H9 (cell line): ENCODE measurements at places on chromosomes 5 and 9.

DNA sequence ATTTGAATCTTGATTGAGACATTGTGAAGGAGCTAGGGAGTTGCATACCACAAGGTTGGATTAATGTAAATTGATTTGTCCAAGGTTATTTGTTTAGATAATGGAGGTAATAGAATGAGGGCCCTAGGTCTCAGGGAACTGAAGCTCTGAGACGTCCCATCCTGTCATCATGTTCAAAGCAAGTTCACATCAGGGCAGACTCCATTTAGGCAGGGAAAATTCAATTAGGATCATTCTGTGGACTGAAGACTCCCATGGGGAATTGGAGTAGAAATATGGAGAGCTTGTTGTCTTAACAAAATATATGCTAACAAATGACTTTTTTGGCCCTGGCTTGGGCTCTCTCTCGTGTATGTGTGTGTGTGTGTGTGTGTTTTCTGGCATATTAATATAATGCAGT, 722.0 kb upstream of the ADAMTS16 start:
- no peak for DNase-seq

DNA sequence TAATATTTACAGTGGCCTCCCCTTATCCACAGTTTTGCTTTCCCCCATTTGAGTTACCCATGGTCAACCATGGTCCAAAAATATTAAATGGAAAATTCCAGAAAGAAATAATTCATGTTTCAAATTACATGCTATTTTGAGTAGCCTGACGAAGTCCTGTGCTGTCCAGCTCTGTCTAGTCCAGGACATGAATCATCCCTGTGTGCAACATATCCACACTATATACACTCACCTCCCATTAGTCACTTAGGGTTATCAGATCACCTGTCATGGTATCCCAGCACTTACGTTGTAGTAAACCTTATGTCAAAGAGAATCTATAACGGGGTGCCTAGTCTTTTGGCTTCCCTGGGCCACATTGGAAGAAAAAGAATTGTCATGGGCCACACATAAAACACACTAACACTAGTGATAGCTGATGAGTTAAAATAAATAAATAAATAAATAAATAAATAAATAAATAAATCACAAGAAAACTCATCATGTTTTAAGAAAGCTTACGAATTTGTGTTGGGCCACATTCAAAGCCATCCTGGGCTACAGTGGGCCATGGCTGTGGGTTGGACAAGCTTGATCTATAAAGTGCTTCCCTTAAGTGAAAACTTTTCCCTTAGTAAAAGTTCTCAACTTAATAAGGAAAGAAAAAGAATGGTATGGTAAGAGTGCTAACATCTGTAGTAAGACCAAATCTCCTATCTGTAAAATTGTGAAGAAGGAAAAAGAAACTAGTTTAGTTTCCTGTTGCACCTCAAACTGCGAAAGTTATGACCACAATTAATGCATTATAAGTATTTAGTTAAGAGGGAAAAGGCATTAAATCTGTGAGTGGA, 15.9 kb upstream of the OMD start:
- DNase-seq = no peak

DNA sequence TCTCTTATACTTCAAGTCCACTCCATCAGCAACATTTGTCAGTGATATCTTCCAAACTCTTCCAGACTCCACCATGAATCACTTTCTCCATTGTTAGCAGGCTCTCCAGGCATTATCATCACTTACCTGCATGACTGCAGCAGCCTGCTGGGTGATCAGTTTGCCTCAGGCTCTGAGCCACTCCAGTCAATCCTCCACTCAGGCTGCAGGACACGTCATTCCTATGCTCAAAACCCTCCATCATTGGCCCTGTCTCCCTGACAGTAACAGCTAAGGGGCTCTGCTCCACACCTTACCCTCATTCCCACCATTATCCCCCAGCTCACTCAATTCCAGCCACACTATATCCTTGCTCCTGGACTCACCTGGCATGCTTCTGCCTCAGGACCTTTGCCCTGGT, 10.7 kb downstream of the DIRAS2 start:
- no peak for DNase-seq

DNA sequence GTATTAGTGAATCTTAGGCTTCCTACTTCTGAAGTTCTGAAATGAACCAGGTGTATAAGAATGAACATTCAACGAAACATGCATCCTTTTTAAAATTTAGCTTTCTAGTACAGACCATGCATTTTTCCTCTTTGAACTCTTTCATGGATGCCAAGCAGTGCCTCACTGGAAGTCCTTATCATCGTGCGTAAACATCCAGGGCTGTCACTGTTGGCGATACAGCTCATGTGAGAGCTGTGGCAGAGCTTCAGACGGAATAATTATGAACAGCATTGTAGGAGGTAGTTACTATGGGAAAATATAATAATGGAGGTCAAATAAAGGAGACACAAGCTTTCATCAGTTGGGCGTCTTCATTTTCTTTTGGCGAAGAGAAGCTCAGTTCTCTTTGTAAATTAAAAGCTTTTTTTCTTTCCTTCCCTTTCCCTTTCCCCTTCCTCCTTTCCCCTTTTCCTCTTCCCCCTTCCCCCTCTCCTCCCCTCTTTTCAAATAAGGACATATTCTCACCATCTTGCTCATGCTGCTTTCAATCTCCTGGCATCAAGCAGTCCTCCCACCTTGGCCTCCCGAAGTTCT, 167.3 kb downstream of the KDM4C start:
- DNase-seq = no peak

- DNase-seq = no peak
These were observed 341.0 kb upstream of the DMAC1 start for GRCh38 chr9:8140557-8140956.

GRCh38 chr5:69300537-69301203, 31.9 kb downstream of the CCDC125 start:
- no peak for DNase-seq

DNA sequence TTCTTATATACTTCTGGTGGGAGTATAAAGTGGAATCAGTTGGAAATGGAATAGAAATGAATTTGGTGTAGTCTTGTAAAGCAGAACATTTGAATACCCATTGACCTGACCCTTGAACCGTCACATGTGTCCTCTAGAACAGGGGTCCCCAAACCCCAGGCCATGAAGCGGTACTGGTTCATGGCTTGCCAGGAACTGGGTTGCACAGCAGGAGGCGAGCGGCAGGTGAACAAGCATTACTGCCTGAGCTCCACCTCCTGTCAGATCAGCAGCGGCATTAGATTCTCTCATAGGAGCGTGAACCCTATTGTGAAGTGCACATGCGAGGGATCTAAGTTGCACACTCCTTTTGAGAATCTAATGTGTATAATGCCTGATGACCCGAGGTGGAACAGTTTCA, 80.0 kb downstream of the RANBP17 start:
- DNase-seq = no peak

GRCh38 chr5:166127766-166128570, 2163.5 kb upstream of the WWC1 start:
- DNase-seq = no peak

DNA sequence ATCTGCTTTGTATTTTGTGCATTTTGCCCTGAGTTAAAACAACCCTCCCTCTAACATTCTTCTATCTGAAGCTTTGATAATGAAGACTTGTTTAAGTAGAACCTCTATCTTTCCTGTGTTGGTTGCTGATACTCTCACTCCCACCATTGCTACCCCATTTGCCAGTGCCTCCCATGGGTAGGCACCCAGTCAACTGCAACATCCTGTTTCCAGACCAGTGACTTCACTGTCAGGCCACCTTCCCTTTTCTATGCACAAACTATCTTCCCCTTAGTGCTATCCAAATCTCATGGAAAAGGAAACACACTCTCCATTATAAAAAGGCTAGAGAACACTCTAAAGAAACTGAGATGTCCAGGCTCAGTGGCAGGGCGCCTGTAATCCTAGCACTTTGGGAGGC, 5.6 kb upstream of the IARS1 start:
- DNase-seq = no peak

- DNase-seq = no peak
These were observed 358.5 kb upstream of the RGMB start for GRCh38 chr5:98414938-98415337.

GRCh38 chr9:119273325-119273904, 95.8 kb downstream of the BRINP1 start:
- no peak for DNase-seq

DNA sequence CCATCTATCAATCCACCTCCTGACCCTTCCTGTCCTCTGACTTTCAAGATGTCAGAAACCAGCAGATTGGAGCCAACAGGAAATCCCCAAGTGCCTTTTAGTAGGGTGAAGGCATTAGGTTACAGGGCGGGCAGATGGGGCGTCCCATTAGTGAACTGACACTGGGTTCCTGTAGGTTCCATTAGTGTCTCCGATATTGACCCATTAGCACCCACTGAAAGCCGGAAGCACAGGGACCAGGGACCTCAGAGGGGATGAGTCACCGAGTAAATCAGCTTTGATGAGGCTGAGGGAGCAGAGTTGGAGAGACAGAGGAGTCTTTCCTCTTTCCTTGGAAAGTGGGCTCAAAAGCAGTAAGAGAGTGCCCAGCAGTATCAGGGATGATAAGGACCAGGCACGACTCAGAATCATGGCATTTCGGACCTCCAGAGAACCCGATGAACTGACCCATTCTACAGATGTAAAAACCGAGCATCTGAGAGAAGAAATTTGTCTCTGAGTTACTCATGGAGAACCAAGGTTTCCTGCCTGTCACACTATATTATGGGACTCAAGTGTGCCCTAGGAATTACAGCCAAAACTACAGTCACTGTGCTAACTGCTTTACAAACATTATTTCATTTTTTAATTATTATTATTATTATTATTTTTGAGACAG, 47.2 kb upstream of the FABP6 start:
- DNase-seq = no peak

GRCh38 chr9:94182532-94182931, 76.6 kb upstream of the ZNF169 start:
- DNase-seq = no peak

DNA sequence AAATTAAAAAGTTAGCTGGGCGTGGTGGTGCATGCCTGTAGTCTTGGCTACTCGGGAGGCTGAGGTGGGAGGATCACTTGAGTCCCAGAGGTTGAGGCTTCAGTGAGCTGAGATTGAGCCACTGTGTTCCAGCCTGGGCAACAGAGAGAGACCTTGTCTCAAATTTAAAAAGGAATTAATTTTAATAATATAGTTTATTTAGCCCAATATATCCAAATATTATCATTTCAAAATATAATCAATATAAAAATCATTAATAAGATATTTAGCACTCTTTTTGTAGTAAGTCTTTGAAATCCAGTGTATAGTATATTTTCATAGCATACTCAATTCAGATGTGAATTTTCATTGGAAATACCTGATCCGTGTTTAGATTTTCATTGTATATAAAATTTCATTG, 43.2 kb upstream of the ORM1 start:
- DNase-seq = no peak

DNA sequence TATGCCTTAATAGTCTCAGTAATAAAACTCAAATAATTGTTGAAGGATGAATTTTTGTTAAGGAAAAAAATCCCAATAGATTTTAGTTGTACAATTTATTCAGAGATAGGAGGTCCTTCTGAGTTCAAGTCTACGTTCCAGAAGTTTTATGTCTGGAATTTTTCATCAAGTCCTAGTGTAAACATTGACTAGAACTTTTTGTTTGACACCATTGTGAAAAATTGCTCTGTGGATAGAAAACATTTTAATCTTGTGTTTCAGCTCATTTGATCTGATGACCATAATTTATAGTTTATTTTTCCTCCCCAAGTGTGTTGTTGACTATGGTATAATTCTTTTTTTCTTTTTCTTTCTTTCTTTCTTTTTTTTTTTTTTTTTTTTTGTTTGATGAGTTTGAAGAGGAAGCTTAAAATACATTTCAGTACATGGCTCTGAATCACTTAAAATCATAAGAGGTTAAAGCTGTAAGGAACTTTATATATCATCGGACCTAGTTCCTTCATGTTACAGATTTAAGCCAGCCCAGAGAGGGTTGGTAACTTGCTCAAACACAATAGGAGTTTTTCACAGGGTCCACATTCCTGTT, 20.7 kb downstream of the ITGA1 start:
- no peak for DNase-seq

GRCh38 chr9:108101410-108101809, 611.8 kb upstream of the KLF4 start:
- DNase-seq = no peak

DNA sequence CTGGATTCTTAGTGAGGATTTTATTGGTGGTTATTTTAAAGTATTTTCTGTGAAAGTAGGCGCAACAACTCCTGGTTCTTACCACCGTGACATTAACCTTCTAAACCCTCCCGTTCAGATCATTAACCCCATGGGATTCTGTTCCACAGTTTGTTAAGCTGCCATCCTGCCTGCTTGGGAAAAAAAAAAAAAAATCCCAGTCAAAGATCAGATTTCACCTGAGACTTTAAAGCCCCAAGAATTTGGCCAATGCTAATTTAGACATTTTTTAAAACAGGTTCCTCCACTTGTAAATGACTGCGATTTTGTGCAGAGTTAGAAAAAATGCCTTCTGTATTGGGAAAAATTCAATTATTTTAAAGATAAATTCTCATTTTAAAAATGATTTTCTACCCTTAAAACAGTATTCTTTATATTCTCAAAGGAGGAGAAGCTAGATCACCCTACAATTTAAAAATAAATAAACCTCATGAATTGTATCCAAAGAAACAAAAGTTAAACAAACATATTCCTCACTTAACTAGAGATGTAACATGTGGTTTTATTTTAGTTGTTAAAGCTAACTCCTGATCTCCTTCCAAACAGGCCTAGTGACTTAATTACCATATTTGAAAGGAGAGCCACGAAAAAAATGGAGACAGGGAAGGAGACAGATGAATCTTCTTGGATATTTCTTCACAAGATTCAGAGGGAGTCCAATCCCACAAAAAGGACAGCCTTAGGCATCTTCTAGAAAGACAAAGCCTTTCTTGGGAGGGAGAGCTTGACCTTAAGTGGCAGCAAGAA, 93.1 kb upstream of the IFNK start:
- no peak for DNase-seq

DNA sequence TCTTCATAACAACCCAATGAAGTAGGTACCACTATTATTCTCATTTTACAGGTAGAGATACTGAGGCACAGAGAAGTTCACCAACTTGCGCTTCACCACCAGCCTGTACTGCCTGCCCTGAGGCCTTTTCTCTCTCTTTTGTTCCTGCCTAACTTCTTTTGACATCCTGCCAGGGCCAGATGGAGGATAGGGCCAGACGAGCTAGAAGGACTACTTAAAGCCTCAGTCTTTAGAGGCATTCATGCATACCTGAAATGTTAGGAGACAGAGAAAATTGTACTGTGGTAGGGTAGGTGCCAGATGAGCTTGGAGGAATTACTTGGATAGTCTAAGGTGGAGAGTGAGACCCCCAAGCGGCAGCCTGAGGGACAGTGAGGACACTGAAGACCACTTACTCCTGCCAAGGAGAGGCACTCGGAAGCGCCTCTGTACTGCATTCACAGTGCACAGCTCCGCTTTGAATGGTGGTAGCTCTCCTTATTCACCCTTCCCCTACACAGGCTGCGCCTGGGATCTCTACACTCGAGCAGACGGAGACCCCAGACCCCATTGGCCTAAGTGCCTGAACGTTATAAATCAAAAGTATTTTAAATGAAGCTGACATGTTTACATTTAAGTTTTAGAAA, 6.2 kb upstream of the ORM1 start:
- DNase-seq = no peak

DNA sequence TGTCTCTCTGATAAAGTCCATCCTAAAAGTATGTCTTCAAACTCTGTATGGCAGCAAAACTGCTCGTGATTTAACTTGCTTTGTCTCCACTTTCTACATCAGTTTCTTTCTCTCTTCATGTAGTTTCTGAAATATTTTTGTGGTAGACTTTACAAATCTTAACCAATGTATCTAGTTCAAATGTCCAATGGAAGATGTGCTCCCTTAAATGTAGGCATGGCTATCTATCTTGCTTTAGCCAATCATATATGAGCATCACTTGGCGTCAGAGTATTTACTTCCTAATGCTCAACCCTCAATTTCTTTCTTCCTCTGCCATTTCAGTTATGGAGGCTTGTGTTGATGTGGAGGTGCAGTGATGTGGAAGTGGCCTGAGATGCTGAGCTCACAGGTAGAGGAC, 206.1 kb upstream of the ZNF608 start:
- DNase-seq = no peak
